ENCODE measurements at places on chromosomes 6 and 20. TPM values are rescaled to one million over a fixed set of nuclear protein-coding genes. Genes with fewer than 3 reads are reported as not detected.

RHAG gene
- 0.89 TPM for total RNA-seq

BEND6 gene
- total RNA-seq: not detected

GRCh38 chr6:34238585-34239499, 2.2 kb downstream of the HMGA1 start:
- H3K27me3 ChIP-seq: no peaks in the 10 kb centered on the region
- peak overlapping the region; percentile 92 for H3K27ac ChIP-seq
- H3K4me1 ChIP-seq: peaks cover 46% of the 10 kb centered on the region
- peak overlapping the region; percentile 83 for H3K4me3 ChIP-seq

IMPG1 gene
- not detected for total RNA-seq

SYTL3 gene
- 2.8 TPM for total RNA-seq

DNA sequence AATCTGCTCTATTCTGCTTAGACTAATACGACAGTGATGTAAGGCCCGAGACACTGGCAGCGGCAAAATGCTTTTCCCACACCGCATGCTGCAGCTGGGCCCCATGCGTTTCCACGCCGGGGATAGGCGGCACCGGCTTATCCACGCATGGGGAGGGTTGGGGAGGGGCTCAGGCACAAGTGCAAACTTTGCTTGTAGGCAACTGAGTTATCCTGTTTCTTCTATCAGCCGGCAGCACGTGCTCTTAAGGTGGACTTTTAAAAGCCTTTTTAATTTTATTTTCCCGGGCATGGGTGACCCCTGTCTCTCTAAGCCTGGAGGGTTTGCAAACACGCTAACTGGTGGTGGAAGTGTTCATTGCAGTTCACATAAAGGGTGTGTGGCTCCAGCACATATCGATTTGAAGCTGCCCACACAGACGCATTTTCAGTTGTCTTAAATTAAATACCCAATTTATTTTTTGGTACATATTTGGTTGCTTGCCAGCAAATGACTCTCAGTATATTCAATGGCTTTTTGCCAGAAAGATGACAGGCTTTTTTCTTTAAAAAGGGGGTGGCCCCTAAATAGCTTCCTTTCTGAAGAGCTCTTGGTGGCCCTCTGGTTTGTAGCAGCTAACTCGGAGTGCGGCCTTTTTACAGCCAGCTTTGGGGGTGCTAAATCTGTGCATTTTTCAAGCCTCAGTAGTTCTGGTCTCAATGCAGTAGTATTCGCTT, 561.8 kb upstream of the AGPAT4 start:
- no peak overlapping the region for H3K27ac ChIP-seq
- no peaks in the 10 kb centered on the region for H3K36me3 ChIP-seq
- H3K4me3 ChIP-seq: no peak overlapping the region
- H3K4me1 ChIP-seq: no peaks in the 10 kb centered on the region

RFX6 gene
- total RNA-seq: not detected

DNA sequence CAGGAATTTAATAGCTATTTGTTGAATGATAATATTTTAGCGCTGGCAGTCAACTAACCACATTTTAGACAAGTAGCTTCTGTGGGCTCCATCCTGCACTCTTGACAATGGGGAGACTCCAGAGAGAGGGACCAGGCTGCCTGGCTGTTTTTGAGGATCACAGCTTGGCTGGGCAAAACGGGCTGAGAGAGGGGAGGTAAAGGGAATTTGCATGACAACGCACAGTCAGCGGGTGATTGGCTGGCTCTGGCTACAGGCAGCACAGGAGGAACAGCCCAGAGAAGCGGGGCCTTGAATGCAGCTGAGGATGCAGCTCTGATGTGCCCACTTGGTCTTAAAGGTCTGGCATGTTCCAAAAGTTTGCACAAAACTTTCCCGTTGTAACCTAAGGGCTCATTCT, 41.2 kb downstream of the LRFN2 start:
- H3K27ac ChIP-seq: no peak overlapping the region
- DNase-seq: no peak
- no peak overlapping the region for H3K4me3 ChIP-seq
- no peaks in the 10 kb centered on the region for H3K36me3 ChIP-seq
- peaks cover 5% of the 10 kb centered on the region for H3K27me3 ChIP-seq

AAR2 gene
- 46.1 TPM for total RNA-seq

OR2H2 gene
- not detected for total RNA-seq

DNA sequence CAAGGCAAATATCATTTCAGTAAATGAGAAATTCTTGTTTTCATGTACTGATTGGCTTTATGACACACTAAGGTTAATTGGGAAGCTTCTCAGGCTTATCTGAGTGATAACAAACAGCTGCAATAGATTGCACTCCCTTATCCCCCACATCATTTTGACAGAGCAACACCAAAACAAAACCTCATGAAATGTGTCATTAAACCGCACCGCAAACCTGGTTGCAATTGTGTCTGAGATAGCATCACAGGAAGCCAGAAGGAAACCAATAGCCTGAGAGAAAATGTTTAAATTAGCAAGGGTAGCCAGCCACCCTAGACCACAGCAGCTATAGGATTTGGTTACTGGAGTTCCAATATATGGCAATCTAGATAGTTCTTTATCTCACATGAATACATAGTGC, 31.6 kb upstream of the LAMA4 start:
- H3K4me3 ChIP-seq: no peak overlapping the region
- H3K36me3 ChIP-seq: no peaks in the 10 kb centered on the region
- no peaks in the 10 kb centered on the region for H3K27me3 ChIP-seq

BTN1A1 gene
- not detected for total RNA-seq

ECT2L gene
- total RNA-seq: 0.23 TPM

RCAN2 gene
- total RNA-seq: 13.8 TPM

- H3K27me3 ChIP-seq: no peaks in the 10 kb centered on the region
- no peaks in the 10 kb centered on the region for H3K36me3 ChIP-seq
- no peak overlapping the region for H3K4me3 ChIP-seq
- H3K27ac ChIP-seq: no peak overlapping the region
These were observed 160.5 kb downstream of the TFAP2B start for GRCh38 chr6:50979171-50979525.

GRCh38 chr6:26187981-26188635, 100.9 kb downstream of the HFE start:
- H3K27me3 ChIP-seq: peaks cover 6% of the 10 kb centered on the region
- no peaks in the 10 kb centered on the region for H3K36me3 ChIP-seq
- H3K4me3 ChIP-seq: peak overlapping the region; percentile 57
- DNase-seq: no peak
- peak overlapping the region; percentile 83 for H3K27ac ChIP-seq

GRCh38 chr6:24780206-24780605, 5.5 kb downstream of the GMNN start:
- no peak overlapping the region for H3K27ac ChIP-seq
- H3K4me1 ChIP-seq: peaks cover 16% of the 10 kb centered on the region

- H3K36me3 ChIP-seq: no peaks in the 10 kb centered on the region
- H3K4me1 ChIP-seq: no peaks in the 10 kb centered on the region
- H3K27me3 ChIP-seq: no peaks in the 10 kb centered on the region
- DNase-seq: no peak
These were observed 186.8 kb downstream of the FUT9 start for GRCh38 chr6:96202571-96202970.

DNA sequence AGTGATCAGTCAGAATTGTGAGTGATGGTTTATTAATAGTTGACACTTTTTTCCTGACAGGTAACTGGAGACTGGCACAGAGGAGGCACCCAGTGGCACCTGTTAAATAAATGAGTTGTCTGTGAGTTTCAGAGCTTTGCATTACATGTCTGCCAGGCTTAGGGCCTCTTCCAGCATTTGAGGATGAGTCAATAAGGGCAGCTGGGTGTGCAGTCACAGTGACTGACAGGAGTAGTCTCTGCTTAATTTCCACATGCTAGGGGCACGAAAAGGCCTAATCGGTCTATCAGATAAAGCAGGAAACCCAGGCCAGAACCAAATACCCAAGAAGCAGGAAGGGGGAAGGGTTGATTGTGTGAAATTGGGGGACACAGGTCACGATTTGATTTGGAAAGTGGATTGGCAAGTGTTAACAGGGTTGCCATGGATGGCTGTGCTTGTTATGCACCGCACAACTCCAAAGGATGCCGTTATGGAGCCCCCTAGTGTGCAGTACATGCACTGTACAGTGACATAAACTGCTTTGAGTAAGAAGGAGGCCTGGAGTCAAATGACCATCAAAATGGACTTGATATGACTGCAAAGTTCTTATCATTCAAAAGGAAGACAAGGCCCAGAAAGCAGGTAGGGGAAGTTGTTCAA, 111.9 kb upstream of the GGTLC1 start:
- DNase-seq: no peak
- H3K36me3 ChIP-seq: no peaks in the 10 kb centered on the region
- no peak overlapping the region for H3K27ac ChIP-seq
- H3K4me3 ChIP-seq: no peak overlapping the region

Measured in suprapubic skin (tissue), 4 donors.